ENCODE measurements at places on chromosomes 1 and 21.
A peak's percentile ranks its signal among the peaks of the same experiment; 100 is the strongest.

GRCh38 chr1:203276916-203277545 lies 28.3 kb upstream of the BTG2 start:
- no peak for DNase-seq

- DNase-seq, result no peak
Measured at GRCh38 chr1:41365772-41366454, 4.7 kb downstream of the FOXO6 start.

GRCh38 chr1:54888080-54888733 lies 1.2 kb upstream of the DHCR24 start:
- DNase-seq, result no peak

- peak; percentile 53 for DNase-seq
Measured at GRCh38 chr21:33078907-33079582, 9.1 kb downstream of the OLIG1 start.

- DNase-seq, result no peak
Measured at GRCh38 chr1:214493126-214493796, 58.1 kb downstream of the PTPN14 start.

- no peak for DNase-seq
Measured at GRCh38 chr1:225467193-225468020, 39.6 kb upstream of the LBR start.

DNA sequence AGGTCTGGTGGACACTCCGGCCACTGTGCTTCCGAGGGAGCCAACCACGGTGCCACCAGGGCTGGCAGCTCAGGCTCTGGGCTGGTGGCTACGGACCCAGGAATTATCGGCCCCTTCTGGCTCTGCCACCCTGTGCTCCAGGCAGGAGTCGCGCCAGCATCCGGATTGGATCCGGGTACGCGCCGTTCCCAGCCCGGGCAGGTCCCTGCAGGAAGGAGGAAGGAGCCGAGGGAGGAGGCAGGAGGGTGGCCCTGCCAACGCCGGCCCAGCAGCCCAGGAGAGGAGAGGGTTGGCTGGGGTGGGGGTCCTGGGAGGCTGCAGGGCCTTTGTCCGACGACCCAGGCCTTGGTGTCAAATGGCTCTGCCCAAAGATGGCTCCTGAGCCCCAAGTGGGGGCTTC lies 160.5 kb downstream of the CASZ1 start:
- no peak for DNase-seq

- no peak for DNase-seq
Measured at GRCh38 chr1:112284796-112285195, 111.2 kb upstream of the CTTNBP2NL start.

DNA sequence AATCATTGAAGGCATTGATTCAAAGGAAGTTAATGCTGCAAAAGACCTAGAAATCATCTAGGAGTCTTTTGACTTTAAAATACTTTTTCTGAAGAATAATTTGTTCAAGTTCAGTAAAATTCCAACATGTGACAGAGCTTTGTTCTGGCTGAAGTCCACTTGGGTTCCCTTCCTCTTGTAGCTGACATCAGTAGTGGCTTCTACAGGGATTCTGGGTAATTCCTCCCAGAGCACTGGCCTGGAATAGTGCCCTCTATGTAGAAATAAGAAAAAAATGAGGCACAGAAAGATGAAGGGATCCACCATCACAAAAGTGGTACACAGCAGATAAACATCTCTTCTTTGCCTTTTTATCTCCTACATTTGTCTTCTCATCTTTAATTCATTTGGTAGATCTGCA lies 548.1 kb downstream of the LTN1 start:
- DNase-seq, result peak; percentile 57

All from stromal cell of bone marrow (primary cell).